Renal cortex interstitium (tissue), 15 donors: ENCODE measurements at places on chromosomes 13 and 19.

GRCh38 chr13:44718467-44718866 is 142.3 kb upstream of the TSC22D1 start:
- DNase-seq: no peak

GRCh38 chr13:110869805-110870706 is 44.8 kb downstream of the ANKRD10 start:
- peak; percentile 61 for DNase-seq

GRCh38 chr13:85808811-85809210 is 9.6 kb upstream of the SLITRK6 start:
- no peak for DNase-seq

DNA sequence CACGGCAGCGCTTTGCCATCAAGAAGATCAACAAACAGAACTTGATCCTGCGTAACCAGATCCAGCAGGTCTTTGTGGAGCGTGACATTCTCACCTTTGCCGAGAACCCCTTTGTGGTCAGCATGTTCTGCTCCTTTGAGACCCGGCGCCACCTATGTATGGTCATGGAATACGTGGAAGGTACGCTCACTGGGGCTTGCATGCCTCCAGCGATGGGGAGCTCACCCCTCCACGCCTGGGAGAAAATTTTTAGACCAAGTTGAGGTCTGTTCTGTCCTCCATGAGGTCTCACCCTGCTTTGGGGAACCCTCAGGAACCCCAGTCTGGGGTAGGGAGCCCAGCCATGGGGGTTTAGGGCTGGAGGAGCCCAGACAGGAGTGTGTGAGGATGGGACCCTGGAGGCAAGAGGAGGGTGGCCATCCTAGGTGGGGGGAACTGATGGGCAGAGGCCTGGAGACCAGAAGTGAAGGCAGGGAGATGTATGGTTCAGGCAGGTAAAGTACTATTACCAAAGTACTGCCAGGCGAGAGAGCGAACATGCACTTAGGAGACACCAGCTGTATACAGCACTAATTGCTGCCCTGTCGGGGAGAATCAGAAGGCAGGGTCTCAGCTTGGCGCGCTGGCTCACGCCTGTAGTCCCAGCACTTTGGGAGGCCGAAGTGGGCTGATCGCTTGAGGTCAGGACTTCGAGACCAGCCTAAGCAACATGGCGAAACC is 22.3 kb upstream of the PIK3R2 start:
- DNase-seq: no peak

- DNase-seq: no peak
Observed at GRCh38 chr13:20536992-20537391, 11.3 kb upstream of the CRYL1 start.

GRCh38 chr13:32804673-32805230 is 211.5 kb upstream of the KL start:
- DNase-seq: no peak

- no peak for DNase-seq
Observed at GRCh38 chr13:97716746-97717145, 236.7 kb upstream of the IPO5 start.

DNA sequence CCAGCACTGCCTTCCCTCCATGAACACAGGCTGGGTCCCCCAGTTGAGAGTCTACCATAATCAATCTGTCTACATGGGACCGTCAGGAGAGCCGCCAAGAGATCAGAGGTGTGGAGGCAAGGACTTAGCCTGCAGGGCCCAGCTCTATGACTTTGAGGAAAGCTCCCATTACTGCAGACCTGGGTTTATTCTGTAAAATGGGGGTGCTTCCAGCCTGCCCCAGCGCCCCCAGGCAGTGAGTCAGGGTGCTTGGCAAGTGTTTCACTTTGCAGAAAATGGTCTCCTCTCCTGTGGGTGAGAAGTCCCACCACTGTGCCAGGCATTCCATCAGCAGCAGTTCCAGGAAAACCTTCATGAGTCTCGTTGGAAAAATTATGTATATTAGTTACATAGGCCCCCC is 75.5 kb upstream of the VSTM2B start:
- no peak for DNase-seq

GRCh38 chr13:20544201-20544923 is 18.7 kb upstream of the CRYL1 start:
- DNase-seq: no peak

DNA sequence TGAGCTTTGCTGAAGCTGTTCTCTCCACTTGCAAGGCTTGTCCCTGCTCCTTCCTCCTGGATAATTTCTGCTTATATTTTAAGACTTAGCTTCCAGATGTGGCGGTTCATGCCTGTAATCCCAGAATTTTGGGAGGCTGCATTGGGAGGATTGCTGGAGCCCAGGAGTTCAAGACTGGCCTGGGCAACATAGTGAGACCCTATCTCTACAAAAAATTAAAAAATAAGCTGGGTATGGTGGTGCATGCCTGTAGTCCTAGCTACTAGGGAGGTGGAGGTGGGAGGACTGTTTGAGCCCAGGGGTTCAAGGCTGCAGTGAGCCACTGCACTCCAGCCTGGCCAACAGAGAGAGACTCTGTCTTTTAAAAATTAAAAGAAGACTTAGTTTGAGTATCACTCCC is 31.6 kb downstream of the CEBPA start:
- DNase-seq: no peak
